ENCODE measurements at places on chromosomes 1 and 21. TPM values are rescaled to one million over a fixed set of nuclear protein-coding genes. Genes with fewer than 3 reads are reported as not detected.

GRCh38 chr1:11134898-11135266 is 35.2 kb upstream of the EXOSC10 start:
- peaks cover 43% of the 10 kb centered on the region for H3K4me1 ChIP-seq
- no peaks in the 10 kb centered on the region for H3K27me3 ChIP-seq
- DNase-seq: no peak
- peak overlapping the region; percentile 2 for H3K27ac ChIP-seq

DNA sequence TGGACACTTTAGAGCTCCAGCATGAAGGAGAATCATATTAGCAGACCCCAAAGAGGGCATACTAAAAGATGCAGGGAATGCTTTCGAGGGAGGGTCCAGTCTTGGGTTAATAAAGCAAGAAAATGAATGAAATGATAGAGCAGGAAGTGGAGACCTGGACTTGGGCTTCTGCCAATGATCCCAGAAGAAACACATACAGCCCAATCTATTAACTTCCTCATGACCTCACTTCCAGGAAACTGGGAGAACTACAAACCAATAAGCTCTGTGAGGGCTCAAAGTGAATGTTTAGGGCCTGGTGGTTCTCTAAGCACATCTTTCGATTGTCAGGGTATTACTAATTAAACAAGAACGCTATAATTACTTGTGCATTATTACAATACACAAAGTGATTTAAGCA is 53.6 kb upstream of the SSX2IP start:
- H3K4me3 ChIP-seq: no peak overlapping the region
- no peaks in the 10 kb centered on the region for H3K27me3 ChIP-seq
- H3K36me3 ChIP-seq: no peaks in the 10 kb centered on the region
- no peak for DNase-seq
- no peak overlapping the region for H3K27ac ChIP-seq

GRCh38 chr1:59295618-59296017 is 1.3 kb upstream of the FGGY start:
- peak overlapping the region; percentile 64 for H3K4me3 ChIP-seq
- peak overlapping the region; percentile 98 for H3K27ac ChIP-seq
- peaks cover 39% of the 10 kb centered on the region for H3K4me1 ChIP-seq
- H3K36me3 ChIP-seq: no peaks in the 10 kb centered on the region

DNA sequence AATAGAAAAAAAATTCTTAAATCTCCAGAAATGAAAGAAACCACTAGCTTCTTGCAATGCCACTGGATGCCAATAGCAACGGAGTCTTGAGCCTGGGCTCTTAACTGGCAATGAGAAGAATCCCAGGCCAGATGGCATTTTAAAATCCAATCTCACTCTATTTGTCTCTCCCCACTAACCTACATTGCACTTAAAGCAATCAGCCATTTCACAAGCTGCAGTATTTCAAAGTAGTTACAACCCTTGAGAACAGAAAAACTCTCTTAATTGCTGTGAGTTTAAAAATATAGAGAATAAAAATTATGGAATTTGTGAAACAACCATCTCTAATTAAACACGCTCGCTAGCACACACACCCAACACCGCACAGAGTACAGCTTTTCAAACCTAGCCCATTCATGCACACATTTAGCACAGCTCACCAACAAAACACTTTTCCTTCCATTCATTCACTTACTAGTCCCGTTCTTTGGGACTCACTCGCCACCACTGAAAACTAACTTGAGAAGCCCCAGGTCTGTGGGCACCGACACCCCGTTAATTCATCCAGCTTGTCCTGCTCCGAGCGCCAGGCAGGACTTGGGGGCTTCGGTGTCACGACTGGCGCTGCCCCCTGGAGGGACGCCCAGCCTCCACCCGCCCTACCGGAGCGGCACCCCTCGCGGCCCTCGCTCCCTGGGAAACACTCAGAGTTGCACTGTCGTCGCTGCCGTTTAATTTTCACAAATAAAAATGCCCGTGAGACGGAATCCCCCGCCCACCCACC is 1.0 kb downstream of the DDAH1 start:
- no peaks in the 10 kb centered on the region for H3K36me3 ChIP-seq
- H3K27ac ChIP-seq: peak overlapping the region; percentile 84
- no peak for DNase-seq

DNA sequence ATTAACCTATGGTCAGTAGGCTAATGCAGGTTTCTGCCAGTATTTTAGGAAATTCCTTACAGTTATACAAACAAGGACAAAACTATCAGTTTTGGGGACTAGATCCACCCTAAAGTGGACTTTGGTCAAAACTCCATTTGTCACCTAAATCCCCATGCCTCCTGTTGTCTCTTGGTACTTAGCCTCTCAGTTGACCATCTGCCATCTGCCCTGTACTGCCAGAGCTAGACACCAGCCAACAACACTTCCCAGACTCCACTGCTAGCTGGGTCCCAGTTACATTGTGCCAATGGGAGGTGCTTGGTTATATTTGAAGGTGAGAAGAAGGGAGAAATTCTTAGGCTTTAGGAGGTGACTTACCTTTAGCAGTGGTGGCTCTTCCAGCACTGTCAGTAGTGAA is 17.0 kb upstream of the BSDC1 start:
- no peaks in the 10 kb centered on the region for H3K36me3 ChIP-seq
- no peak overlapping the region for H3K4me3 ChIP-seq
- H3K27me3 ChIP-seq: no peaks in the 10 kb centered on the region
- no peaks in the 10 kb centered on the region for H3K4me1 ChIP-seq

DNA sequence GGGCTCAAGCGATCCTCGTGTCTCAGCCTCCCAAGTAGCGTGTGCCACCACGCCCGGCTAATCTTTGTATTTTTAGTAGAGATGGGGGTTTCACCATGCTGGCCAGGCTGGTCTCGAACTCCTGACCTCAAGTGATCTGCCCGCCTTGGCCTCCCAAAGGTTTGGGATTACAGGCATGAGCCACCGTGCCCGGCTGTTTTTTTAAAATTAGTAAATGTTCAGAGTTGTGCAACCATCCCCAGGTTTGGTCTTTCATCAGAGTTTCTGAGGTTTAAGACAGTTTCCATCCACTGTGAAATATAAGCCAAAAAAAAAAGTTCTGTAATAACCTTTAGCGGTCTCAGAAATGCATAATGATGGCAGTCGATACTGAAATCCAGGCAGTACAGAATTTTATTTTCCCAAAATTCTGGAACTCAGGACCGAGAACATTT is 550 bp upstream of the SYT11 start:
- H3K36me3 ChIP-seq: peaks cover 16% of the 10 kb centered on the region
- no peak for DNase-seq
- peak overlapping the region; percentile 82 for H3K27ac ChIP-seq
- H3K27me3 ChIP-seq: no peaks in the 10 kb centered on the region
- peak overlapping the region; percentile 58 for H3K4me3 ChIP-seq

The CD1E gene
- total RNA-seq: not detected

The RPE65 gene
- not detected for total RNA-seq

Measured in tibial nerve (tissue), 4 donors.